Posterior vena cava (tissue), 2 donors: ENCODE measurements at places on chromosomes 4 and X.

DNA sequence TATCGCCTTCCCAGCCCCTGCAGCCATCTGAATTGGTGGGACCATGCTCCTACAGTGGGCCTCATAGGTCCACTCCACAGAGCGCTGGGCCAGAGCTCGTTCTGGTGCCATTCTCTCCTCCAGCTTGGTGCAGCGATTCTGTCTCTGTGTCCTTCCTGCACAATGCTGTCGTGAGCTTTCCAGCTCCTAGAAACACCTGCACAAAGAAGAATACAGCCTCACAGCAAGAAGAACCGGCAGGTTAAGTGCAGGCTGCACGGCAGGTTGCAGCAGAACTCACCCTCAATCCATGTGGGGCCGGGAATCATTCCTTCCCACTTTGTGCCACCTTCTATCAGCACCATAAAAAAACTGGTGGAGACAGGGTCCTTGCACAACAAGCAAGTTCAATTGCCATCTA is 101.2 kb upstream of the ENPP6 start:
- no peak for DNase-seq

GRCh38 chrX:105781804-105782203 is 40.5 kb upstream of the NRK start:
- no peak for DNase-seq

GRCh38 chr4:186723292-186724057 is at the start of gene FAT1:
TSS of gene FAT1 (minus strand) at chr4:186723856. CDS start at chr4:186709827, 14,029 bp downstream.
- peak; percentile 87 for DNase-seq

DNA sequence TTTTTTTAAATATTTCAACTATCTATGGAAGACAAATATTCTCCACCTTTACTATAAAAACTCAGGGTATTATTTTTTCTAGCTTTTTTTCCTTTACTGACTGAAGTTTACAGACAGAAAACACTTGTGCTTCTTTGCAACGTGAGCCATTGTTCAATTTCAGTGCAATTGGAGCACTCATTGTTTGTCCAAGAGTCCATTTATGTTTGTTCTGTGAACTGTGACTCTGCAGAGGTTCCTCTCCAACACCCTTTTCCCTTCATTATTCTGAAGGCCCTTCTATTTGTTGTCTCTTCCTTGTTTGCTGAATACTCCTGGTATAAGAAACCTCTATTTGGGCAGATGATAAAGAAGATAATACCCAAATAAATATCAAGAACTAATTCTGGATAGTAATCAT is 37.4 kb downstream of the DAPP1 start:
- no peak for DNase-seq

DNA sequence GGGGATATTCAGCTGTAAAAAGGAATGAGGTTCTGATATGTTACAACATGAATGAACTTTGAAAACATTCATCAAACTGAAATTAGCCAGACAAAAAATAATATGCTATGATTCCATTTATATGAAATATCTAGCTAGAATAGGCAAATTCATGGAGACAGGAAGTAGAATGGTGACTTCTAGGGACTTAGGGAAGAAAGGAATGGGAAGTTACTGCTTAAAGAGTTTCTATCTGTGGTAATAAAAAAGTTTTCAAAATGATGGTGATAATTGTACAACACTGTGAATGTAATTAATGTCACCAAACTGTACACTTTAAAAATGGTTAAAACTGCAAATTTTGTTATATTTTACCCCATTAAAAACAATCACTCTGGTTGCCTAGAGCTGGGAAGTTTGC is 30.2 kb downstream of the SMIM14 start:
- DNase-seq, result no peak

DNA sequence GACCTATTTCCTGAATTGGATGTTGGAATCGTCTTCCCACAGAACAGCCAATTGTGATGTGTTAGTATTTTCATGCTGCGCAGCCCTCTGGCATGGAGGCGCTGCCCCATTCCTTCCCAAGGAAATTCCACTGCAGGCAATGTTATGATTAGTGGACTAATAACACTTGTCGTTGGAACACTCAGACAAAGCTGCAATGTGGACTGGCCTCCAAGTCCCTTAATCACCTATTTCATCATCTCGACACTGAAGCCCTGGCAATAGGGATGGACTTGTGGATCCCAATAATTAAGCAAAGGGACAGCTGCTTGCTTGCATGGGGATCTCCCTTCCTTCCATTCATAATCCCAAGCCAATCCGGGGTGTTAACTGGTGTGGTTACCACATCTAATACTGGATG is 78.8 kb upstream of the PLAC1 start:
- DNase-seq, result no peak

DNA sequence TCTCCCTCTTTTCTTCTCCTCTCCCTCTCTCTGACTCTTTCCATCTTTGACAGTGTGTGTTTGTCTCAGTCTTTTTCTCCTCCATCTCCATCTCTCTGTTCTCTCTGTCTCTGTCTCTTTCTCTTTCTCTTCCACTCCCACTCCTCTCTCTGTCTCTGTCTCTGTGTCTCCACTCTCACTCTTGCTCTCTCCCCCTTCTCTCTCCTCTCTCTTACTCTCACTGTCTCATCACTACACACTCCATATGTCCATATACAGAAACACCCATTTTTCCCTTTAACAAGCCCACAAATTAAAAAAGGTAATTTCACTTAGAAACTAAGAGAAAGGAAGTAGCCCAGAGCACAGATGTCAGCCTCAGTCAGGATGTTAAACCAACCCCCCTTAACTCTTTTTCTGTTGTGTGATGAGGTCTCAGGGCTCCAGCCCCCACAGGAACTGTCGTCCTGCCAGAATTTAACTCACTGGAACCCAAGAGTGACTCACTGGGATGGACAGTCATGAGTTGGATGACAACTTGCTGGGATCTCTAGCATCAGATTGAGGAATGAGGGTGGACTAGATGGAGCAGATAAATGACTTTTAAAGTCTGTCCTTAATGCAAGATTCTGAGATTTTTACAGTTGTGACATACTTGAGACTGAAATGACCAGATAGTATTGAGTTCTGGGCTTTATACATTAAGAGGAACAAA is 27.5 kb downstream of the OTUD6A start:
- no peak for DNase-seq

GRCh38 chrX:51894697-51895336 is 1.4 kb downstream of the MAGED1 start:
- peak; percentile 76 for DNase-seq

DNA sequence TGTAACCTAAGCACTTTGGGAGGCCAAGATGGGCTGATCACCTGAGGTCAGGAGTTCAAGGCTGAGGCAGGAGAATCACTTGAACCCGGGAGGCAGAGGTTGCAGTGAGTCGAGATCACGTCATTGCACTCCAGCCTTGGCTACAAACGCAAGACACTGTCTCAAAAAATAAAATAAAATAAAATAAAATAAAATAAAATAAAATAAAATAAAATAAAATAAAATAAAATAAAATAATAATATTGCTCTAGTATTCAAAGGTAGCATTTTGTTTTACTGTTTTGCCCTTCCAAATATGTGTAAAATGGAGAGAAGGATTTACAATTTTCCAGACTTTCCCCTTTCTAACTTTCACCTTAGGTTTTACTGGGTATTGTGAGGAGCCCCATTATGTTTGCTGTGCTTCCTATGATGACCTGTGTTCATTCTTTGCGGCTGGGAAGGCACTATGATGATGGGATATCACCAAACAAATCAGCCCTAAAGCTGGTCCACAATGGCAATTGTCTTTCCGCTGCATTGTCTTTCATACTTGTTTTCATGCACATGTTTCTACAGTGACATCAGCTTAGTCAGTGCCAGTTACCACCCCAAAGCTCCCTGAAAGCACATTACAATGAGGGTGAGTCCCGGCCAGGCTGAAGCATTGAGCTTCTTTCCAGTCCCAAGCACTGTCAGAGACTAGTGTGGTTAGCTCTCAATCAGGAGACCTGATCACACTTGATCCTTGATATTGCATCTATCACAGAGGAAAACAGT is 50.8 kb downstream of the DTHD1 start:
- DNase-seq, result no peak

DNA sequence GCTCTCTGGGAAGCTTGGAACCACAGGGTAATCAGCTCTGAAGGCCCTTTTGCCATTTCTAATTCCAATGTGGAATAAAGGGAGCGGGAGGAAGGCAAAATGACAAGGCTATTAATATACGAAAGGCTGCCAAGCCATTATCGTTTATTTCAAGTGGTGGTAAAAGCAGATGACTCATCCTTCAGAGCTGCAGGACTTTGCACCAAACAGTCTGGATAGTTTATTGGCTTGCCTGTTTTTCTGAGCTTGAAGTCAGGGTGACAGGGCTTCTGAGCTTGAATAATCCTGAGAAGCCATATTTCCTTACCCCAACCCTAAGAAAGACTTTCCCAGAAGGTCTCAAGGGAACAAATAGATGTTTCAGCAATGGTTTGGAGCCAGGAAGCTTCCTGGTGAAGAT is 7.7 kb upstream of the GABRE start:
- no peak for DNase-seq

- no peak for DNase-seq
Observed at GRCh38 chr4:147009875-147010274, 64.2 kb upstream of the TTC29 start.

- DNase-seq, result no peak
Observed at GRCh38 chrX:55524487-55524886, 34.8 kb upstream of the USP51 start.

GRCh38 chr4:4677556-4678522 is 136.0 kb upstream of the STX18 start:
- DNase-seq, result no peak
